ENCODE measurements at places on chromosomes 6 and 20.

- DNase-seq, result no peak
Observed at GRCh38 chr6:113208726-113209125, 648.4 kb upstream of the MARCKS start.

DNA sequence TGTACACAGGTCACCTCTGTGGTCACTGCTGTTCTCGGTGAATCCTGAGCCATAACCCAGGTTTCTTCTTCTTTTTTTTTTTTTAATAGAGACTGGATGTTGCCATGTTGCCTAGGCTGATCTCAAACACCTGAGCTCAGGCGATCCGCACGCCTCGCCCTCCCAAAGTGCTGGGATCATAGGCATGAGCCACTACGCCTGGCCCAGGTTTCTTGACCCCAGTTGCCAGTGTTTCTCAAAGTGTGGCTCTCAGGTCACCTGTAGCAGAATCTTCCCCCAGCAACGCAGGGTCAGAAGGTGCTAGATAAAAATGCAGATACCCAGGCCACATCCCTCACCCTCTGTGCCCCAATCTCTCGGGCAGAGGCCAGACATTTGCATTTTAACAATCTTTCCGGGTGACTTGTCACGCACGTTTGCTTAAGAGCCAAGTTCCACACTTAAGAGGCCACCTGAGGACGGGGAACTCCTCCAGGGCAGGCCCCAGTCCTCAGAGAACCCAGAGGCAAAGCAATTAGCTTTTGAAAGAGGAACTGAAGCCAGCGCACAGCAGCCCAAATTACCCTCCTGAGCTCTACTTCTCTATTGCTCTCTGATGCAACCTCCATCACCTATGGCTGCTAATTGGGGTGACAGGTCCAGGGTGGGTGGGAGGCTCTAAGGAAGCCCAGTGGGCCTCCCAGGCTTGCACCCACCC is 81.8 kb downstream of the NFATC2 start:
- no peak for DNase-seq

GRCh38 chr6:150528648-150529285 is 70.9 kb upstream of the PLEKHG1 start:
- no peak for DNase-seq

DNA sequence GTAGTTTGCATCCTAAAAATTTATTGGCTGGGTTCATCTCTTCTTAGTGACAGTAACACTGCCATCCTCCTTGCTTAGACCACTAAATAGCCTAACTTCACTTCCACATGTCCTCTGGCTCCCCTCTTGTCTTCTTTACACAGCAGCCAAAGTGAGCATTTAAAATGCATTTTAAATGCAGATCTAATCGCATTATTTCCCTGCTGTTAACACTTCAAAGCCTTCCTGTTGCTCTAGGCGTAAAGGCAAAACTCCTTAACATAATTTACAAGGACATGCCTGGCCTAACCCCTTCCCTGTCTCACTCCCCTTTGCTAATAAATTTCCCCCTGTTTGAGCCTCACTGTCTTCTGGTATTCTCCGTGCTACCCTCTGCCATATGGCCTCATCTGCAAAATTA is 26.5 kb downstream of the NKAIN2 start:
- DNase-seq, result no peak

GRCh38 chr6:30741789-30742315 is 635 bp downstream of the FLOT1 start:
- no peak for DNase-seq

GRCh38 chr6:138307816-138308730 is 69.6 kb upstream of the SMIM28 start:
- no peak for DNase-seq

Measured in hippocampal formation (tissue), 2 donors.